Activated T-cell treated with anti-CD3 and anti-CD28 coated beads, Interleukin-2, amount 50 U/mL, for 24 hours (primary cell): ENCODE measurements at places on chromosomes 4 and X.
A peak's percentile ranks its signal among the peaks of the same experiment; 100 is the strongest.

DNA sequence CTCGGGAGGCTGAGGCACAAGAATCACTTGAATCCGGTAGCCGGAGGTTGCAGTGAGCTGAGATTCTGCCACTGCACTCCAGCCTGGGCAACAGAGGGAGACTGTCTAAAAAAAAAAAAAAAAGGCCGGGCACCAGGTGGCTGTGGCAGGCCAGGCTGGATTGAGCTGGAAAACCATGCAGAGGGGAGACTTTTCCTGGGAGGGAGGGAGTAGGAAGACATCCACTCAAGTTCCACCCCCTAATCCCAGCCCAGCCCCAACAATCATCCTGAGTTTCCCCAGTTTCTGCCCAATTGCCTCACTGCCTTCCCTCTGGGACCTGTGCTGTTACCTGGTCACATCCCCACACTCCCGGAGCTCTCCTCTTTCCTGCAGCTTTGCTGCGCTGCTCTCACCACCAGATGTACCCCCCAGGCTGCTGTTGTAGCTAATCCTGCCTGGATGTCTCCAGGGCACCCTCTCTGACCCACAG lies 9.0 kb upstream of the TSPYL2 start:
- no peak for DNase-seq

GRCh38 chrX:18899796-18900380 lies 84.0 kb downstream of the PHKA2 start:
- DNase-seq, result no peak

- no peak for DNase-seq
Observed at GRCh38 chrX:85828771-85829170, 218.6 kb downstream of the CHM start.

DNA sequence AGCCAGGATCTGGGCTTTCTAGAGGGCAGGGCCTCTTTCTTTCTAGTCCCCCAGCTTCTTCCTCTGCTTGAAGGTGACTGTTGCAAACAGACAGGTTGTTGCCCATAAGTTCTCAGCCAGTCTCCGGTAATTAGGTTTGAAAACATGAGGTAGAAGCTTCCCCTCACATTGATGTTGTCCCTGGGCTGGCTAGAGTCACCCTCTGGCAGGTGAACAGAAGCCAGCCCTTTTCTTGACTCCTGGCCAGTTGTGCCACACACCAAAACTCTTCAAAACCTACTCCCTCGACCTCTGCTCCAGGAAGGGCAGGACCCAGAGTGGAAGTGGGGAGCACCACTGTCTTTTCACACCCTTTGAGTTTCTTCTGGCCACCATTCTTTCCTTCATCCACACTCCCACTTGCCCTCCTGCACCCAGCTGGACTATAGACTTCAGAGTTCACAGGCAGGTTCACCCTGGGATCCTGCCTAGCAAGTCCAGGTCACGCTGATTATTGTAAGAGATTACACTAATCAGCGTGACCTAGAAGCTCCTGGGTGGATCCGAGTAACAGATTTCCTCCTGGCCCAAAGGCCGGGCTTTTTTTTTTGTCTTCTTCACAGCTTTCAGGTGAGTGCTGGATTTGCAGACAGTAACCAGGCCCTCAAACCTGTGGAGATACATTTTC lies 37.4 kb upstream of the ARHGAP6 start:
- DNase-seq, result no peak

- no peak for DNase-seq
Observed at GRCh38 chr4:23911675-23912455, 22.0 kb upstream of the PPARGC1A start.

- DNase-seq, result no peak
Observed at GRCh38 chrX:134949271-134949670, 41.5 kb upstream of the SMIM10 start.

GRCh38 chr4:140363051-140363450 lies 10.4 kb upstream of the SCOC start:
- DNase-seq, result no peak

DNA sequence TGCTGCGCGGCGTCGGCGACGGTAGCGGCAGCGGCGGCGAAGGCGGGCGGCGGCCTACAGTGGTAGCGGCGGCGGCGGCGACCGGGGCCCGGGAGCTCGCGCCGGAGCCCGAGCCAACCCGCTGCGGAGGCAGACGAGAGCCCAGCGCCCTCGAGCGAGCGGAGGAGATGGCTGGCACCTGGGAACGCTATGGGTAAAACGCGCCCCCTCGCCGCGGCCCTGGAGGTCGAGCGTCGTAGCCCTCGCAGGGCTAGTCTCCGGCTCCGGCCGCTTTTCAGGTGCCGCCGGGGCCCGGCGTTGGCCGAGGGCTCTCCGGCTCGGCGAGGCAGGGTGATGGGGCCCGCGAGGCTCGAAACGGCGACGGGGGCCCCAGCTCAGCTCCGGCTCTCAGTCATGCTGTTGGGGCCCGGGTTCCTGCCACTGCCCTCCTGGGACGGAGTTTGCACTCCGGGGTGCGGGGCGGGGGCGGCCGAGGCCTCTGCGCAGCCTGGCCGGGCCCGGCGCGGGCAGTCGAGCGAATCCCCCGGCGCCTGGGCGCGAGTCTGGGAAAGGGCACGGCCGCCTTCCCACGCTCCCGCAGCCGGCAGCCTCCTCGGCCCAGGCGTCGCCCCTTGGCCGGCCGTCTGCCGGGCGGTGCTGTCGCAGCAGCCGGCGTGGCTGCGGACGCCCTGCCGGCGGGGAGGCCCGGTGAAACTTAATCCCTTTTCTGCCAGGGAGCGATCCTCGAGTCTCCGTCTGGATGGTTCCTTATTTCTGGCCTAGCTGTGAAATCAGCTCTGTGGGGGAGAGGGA lies 768 bp downstream of the MID2 start:
- DNase-seq, result peak; percentile 67
